Ovary (tissue), 10 donors: ENCODE measurements at places on chromosomes 11 and 22. TPM values are rescaled to one million over a fixed set of nuclear protein-coding genes. Genes with fewer than 3 reads are reported as not detected.

DNA sequence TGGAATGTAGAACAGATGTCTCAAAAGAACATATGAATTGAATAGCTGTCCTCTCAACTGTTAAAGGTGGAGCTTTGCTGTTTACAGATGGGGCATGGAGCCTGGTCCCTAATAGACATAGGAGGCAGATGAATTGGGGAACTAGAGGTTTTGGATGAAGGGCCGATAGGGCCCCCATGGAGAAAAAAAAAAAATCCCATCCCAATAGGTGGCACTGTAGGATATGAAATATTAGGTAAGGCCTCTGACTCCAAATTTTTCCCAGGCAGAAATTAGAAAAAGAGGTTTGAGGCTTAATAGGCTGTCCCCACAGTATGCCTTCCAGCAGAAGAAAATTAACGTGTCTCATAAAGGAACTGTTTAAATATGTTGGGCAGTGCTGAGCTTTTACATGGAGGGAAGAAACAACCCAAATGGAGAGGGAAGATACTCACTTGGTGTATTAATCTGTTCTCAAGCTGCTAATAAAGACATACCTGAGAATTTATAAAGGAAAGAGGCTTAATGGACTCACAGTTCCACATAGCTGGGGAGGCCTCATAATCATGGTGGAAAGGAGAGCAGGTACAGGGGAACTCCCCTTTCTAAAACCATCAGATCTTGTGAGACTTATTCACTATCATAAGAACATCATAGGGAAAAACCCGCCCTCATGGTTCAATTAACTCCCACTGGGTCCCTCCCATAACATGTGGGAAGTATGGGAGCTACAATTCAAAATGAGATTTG, 30.1 kb upstream of the TMEM45B start:
- DNase-seq: no peak

DNA sequence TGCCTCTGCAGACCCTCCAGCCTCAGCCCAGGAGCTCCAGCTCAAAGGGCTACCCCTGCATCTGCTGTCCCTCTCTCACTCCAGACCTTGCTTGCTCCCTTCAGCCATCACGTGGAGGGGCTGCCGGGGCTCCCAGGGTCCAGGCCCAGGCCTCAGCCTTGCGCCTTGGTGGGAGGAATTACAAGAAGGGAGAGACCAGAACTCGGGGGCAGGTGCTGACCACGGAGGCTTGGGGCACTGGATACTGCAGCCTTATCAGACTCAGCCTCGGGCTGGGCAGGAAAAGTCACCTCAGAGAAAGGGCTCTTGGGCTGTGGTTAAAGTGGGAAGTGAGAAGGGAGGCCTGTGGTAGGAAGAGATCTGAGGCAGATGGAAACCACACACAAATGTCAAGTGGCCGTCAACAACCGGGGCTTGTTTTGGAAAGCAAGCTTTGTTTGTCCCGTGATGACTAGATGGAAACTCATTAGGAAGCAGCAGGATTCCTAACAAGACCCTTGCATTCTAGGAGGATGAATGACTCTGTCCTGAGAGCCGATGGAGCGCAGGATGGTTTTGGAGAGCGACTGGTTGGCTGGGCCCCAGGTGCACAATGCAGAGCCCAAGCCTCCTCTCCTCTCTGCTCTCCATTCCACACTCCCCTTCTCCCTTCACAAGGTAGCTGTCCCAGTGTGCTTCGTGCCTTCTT, 1321.7 kb downstream of the TBC1D22A start:
- no peak for DNase-seq

The DRD4 gene
- 0.63 TPM for polyA plus RNA-seq

DNA sequence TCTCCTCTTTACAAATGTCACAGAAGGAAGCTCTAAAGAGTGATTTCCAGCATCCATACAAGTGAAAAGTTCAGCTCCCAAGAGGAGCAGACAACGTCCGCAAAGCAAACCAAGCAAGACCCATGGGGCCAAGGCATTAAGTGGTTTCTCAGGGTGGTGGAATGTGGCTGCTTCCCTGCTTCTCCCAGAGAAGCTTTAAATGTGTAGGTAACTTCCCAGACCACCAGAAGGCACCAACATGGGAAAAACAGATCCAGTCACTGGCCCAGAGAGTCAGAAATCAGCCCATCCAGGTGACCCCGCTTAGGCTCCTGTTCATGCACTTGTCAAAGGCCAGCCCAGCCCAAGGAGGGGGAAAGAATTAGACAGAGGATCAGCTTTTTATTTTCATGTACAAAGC, 13.3 kb upstream of the PHF21A start:
- DNase-seq: no peak

DNA sequence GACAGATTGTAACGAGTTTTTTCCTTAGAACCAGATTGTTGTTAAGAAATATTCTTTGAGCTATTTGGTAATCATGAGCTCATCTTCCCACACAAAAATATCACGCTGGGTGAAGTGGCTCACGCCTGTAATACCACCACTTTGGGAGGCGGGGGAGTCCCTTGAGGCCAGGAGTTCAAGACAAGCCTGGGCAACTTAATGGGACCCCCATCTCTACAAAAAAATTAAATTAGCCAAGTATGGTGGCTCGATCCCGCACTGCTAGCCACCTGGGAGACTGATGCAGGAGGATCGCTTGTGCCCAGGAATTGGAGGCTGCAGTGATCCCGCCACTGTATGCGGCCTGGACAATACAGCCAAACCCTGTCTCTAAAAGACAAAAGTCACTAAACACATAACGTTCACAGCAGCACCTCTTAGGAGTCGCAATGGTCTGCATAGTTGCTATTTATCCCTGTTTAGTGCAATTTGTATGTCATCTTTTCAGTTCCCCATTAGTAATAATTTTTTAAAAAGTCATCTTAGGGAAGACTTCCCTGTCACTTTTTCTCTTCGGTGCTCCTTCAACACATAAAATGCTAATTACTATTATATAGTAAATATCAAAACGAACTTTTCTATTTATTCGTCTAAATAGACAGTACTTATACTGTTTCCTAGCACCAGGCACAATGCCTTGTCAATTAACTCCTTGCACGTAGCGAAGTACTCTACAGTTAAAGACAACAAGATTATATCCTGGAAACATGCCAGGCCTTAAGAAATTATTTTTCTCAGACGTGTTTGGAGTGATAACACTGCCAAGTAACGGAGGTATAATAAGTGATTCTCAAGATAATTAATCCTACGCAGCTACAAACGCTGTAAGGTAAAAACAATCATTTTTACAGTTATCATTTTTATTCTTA, 1.1 kb downstream of the ST13 start:
- DNase-seq: no peak

The ANGPTL5 gene
- 5.0 TPM for polyA plus RNA-seq

DNA sequence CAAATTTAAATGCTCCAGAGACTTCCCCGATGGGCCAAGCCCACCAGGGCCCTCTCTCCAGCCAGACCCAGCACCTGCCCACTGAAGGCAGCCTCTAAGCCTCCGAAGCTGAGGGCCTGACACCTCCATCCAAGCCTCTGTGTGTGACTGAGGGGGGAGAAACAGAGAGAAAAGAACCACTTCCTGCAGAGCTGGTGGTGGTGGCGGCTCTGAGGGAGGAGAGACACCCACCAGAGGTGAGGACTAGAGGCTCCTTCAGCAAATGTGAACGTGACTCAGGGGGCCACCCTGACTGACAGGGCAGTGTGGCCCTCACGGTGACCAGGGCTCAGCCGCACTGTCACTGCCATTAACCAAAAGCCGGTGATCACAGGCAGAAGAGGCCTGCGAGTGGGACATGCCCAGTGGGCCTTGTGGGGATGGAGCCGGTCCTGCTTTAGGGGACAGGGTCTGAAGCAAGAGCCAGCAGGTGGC, 31.0 kb upstream of the CD5 start:
- DNase-seq: no peak

- no peak for DNase-seq
Observed at GRCh38 chr22:30856741-30857502, 111.7 kb downstream of the MORC2 start.

DNA sequence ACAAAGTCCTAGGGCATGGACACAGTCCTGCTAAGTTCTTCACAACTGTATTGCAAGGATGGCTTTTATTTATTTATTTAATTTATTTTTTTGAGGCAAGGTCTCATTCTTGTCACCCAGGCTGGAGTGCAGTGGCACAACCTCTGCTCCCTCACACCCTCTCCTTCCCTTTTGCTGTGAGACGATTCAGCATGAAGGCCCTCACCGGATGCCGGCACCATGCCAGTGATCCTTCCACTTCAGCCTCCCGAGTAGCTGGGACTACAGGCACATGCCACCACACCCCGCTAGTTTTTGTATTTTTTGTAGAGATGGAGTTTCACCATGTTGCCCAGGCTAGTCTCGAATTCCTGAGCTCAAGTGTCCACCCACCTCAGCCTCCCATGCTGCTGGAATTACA, 17.8 kb downstream of the EED start:
- no peak for DNase-seq

DNA sequence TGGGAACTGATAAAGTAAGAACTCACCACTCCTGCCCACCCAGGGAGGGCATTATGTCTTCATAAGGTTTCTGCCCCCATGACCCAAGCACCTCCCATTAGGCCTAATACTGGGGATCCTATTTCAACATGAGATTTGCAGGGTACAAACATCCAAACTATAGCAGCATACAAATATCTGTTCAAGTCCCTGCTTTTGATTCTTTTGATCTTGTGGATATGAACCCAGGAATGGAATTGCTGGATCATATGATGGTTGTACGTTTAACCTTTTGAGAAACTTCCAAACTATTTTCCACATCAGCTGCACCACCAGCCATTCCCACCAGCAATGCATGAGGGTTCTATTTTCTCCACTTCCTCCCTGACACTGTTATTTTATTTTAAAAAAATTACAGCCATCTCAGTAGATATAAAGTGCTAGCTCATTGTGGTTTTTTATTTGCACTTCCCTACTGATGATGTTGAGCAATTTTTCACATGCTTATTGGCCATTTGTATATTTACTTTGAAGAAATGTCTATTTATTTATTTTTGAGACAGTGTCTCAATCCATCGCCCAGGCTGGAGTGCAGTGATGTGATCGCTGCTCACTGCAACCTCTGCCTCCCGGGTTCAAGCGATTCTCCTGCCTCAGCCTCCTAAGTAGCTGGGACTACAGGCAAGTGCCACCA, 7.1 kb upstream of the ATG16L2 start:
- DNase-seq: no peak

DNA sequence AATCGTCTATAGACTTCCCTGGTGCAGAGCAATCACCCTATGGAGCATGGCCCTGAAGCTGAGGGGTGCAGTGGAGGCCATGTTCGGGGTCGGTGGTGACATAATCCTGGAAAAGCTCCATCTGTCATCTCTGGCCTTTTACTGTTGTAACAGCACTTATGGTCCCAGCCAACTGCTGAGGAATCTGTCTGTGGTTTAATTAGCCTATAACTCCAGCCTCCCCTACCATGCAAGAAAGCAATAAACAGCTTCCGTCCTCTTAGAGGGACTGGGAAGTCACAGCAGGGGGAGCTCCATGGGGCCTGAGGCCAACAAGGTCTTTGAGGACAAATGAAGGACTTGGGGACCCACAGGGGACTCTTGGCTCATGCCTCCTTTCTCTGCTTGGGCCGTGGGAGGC, 159.1 kb upstream of the NECTIN1 start:
- DNase-seq: no peak

The MS4A4E gene
- polyA plus RNA-seq: 0.57 TPM

GRCh38 chr11:72379384-72380131, 54.8 kb downstream of the CLPB start:
- DNase-seq: no peak

GRCh38 chr11:2912498-2912897, 16.7 kb downstream of the PHLDA2 start:
- DNase-seq: peak; percentile 9

DNA sequence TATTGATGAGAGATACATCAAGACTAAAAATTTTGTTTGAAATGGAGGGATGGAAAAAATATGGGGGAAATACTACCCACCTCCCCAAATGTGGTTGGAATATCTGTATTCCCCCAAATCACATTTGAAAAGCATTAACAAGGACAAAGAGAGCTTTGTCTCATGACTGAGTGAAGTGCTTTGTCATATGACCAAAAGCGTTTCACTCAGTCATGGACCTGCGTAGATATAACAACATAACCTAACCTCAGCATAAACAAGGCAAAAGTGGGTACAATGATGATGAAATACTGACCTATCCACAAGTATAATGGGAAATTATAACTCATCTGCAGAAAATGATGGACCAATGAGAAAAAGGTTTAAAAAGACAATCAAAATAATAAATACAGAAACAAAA, 418.3 kb downstream of the TBC1D22A start:
- no peak for DNase-seq

DNA sequence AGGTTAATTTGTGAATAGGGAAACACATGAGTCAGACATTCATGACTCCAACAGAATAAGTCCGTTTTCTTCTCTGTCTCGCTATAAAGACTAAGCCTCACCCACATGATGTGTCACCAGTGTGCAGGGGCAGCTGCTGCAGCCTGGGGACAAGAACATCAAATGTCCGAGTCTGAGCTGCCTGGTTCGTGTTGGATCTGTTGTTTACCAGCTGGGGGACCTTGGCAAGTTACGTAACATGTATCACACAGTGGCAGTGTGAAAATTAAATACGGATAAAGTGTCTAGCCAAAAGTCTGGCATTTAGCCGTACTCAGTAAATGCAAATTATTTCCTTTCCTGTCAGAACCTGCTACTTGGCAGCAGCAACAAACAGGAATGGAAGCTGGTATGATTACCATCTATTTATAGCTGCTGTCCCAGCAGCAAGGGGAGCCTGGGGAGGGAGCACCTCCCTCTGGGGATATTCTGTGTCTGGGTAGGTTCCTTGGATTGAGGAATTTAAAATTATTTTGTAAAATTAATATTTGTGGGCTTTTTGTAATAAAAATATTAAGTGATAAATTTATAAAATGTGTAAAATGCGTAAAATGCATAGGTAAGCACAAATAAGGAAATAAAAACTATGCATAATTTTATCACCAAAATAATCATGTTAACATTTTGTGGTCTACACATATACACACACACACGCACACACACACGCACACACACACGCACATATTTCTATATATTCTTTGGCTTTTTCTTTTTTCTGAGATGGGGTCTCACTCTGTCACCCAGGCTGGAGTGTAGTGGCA, 1.3 kb upstream of the CLDN25 start:
- no peak for DNase-seq

The LRRN4CL gene
- polyA plus RNA-seq: 23.1 TPM

DNA sequence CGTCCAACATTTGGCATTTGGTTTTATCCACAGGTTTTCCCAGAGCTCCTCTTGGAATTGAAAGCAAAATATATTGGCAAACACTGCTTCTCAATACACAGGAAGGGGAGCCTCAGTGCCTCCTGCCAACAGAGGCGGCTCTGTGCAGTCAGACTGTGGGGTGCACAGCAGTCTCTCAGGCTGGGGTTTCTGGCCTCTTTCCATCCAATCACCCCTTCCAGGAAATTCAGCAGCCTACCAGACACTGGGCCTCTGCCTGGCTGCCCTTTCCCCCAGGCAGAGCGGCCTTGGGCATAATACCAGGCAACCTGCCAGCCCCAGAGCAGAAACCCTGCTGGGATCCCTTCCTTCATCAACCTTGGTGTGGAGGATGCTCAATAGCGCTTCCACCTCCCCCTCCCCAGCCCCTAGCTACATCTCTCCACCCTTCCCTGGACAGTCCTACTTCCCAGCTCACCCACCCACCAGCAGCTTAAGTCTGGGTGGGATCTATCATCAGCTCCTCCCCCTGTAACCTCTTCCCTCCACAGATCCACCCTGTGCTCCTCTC, 17.8 kb upstream of the RAPSN start:
- DNase-seq: peak; percentile 69

- no peak for DNase-seq
Observed at GRCh38 chr11:70547821-70548670, 149.7 kb downstream of the CTTN start.
